ENCODE measurements at places on chromosomes 6 and 20.

DNA sequence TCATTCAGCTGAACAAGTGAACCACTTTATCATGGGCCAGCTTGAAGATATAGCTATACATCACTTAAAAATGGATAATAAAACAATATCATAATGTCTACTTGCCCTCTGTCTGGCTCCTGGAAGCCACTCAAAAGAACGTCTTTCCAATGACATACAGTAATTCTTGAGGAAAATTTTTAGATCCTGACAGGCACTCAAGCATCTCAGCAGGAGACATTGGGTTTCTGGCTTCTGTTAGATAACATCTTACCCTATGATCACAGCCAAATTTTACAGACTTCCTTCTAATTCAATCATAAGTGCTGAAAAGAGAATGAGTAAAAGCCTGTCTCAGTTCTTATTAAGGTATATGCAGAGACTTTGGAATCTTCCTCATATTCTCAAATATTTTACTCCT lies 330 bp downstream of the CGA start:
- DNase-seq: no peak

GRCh38 chr6:7781240-7781639 lies 55.3 kb downstream of the BMP6 start:
- DNase-seq: no peak

- DNase-seq: no peak
Measured at GRCh38 chr20:42846784-42847490, 342.8 kb downstream of the PTPRT start.

DNA sequence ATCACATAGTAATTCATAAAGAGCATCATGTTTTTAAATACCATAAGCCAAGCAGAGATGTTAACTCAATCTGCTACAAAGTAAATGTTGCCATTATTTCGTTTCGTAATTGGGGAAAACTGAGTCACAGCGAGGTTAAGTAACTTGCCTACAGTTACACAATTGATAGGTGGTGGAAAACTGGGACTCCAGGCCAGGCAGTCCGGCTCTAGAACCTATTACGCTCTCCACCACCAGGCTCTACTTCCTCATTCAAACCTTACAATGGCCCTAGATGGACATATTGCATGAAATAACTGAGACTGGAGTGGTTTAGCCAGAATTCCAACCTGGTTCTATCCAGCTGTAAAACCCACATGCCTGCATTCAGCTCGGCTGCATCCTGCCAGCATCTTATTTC lies 58.2 kb downstream of the LINC00237 start:
- no peak for DNase-seq

- no peak for DNase-seq
Measured at GRCh38 chr6:130037207-130037811, 18.9 kb downstream of the L3MBTL3 start.

- DNase-seq: no peak
Measured at GRCh38 chr20:35263532-35264341, 14.2 kb downstream of the MMP24OS start.

DNA sequence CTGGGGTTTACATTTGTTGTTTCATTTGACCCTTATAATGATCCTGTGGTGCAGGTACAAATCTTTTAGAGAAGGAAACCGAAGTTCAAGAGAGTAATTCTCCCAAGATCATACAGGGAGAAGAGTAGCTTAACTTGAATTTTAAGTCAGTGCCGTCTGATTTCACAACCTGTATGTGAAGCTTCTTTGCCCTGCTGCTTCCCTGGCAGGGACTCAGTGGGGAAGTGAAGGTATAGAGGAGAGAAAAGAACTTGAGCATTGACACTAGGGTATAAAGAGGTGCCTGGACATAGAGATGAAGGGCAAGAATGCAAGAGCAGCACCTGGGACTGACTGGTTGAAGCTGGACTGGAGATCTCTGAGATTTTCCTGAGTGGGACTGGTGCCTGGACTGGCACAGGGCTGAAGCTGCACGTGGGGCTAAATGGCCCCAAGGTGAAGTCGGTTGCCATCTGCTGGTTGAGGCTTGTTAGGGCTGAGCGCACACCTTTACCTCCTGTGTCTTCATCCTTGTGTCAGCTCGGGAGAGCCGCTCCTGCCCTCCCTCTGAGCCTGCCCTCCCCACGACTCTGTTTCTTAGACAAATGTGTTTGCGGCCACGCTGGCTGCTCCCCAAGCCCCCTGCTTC lies 41.8 kb downstream of the FARS2 start:
- peak; percentile 68 for DNase-seq
